AG04450 (cell line): ENCODE measurements at places on chromosomes 6 and 20. TPM values are rescaled to one million over a fixed set of nuclear protein-coding genes. Genes with fewer than 3 reads are reported as not detected.

Gene AFG1L
- 1.9 and 2.3 TPM in 2 replicates for polyA plus RNA-seq

Gene TNFRSF6B
- 2.5 and 5.2 TPM in 2 replicates for polyA plus RNA-seq

DNA sequence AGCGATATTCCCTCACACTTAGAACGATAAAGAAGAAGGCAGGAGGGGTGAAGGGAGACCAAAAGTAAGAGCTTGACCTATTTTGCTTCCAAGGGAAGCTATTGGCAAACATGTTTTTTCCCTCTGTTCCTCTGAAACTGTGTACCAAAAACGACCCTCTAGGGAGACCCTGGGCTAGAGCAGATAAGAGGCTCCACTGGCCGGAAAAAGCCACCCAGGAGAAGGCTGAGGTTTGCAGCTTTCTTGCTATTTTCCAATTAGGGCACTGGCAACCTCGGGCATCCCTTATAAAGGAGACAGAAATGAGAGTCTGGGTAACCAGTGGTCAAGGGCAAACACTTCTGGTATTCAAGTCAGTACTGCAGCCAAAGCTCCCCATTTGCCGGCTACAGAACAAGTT, 168.0 kb downstream of the KIF16B start:
- no peak for DNase-seq

DNA sequence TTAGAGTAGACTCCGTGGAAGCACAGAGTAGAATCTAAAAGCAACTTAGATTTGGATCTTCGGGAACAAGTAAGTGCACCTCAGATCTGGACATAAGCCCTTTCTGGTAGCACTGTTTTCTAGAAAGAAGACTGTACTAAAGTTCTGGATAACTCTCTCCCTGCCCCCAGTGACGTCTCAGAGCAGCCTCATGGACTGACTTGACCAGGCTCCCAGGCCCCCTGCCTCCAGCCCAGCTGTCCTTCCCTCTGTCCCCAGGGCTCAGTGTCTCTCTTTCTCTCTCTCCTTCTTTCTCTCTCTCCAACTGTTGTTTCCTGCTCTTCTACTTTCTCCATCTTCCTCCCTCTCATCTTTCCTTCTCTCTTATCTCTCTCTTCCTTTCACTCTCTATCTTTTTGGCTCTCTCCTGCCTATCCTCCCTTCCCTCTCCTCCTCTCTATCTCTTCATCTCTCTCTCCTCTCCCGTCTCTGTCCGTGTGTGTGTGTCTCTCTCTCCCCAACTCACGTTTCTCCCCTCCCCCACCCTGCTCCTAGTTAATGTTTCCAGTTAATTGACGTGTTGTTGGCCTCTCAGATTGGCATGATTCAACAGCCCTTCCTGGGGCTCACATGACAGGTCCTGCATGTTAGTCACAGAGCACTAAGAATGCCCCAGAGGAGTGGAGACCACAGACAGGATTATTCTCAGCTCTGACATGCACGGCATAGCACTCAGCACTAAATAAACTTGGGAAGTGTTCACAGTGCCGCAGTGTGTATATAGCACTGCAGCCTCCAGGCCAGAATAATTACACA, 180.4 kb upstream of the FOXQ1 start:
- DNase-seq: peak; percentile 76

DNA sequence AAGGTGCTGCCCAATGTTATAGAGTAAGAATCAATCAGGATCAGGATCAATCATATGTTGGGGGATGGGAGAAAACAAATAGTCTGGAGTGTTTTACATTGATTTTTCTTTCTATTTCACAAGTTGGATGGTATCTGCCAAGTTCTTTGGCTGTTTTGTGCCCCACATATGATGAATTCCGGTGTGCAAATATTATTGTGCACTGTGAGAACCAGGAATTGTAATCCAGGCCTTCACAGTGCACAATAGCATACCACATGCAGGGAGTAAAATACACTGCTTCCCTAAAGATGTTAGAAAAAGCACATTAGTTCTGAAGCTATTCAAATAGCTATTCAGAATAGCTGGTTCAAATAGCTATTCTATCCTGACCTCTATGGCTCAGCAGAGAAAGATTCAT, 133.7 kb downstream of the LCA5 start:
- no peak for DNase-seq

DNA sequence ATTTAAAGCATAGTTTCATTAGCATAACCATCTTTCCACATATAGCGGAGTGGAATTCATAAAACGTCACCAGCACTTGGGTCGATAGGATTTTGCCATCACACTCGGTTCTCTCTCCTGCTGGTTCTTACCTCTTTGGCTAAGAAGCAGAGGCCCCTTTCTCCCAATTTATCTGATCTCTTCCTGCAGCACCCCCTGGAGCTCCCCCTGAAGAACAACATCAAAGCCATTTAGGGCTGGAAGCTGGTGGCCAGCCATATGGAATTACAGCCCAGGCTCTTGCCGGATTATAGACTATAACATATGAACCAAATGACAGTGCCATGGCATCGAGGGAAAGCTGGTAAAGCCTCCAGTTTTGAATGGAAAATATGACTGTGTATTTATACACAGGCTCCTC, 6.4 kb upstream of the KIF6 start:
- no peak for DNase-seq

DNA sequence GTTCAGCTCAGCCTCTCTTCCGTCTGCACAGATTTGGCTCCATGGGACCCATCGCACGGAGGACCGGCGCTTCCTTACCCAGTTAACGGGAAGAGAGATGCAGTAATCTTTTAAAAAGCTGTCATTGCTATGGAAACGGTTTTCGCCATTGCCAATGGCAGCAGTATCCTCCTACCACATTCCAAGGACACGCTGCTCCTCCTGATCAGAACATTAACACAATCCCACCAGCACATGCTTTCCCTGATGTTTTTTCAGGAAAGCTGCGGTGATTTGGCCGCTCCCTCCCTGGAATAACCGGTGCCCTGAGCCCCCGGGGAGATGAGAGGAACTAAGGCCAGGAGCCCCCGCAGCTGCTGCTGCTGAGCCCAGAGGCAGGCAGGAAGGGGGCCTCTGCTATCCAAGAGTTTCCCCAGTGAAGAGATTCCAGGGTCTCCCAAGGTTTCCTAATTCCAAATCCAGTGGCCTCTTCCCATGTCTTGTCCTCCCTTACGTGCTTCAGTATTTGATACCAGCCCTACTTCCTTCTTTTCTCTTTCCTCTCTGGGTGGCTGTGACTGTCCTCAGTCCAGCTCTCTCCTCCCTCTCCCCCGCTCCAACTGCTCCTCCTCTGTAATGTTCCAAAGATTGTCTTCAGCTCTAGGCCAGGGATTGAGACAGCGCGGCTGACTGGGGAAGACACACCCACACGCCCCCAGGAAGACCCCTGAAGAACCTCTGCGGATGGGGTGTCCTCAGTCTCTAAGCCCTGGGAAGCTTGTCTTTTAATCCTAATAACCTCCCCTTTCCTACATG, 2.6 kb downstream of the BNIP5 start:
- DNase-seq: no peak

- no peak for DNase-seq
Observed at GRCh38 chr6:112100561-112100960, 13.2 kb downstream of the FAM229B start.

GRCh38 chr20:36883977-36884535, 8.1 kb downstream of the TLDC2 start:
- DNase-seq: no peak

DNA sequence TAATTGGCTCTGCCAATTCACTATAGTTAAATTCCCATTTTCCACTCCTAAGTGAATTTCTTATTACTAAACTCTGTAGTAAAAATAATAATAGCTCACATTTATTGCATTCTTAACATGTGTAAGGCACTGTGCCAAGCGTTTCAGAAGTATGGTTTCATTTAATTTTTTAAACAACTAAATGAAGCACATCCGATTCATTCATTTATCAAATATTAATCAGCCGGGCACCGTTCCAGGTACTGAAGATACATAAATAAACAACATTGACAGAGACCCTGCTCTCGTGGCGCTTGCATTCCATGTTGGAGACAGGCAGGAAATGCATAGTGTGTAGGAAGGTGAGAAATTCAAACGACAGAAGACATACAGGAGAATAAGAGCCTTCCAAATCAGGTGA, 423.2 kb upstream of the JARID2 start:
- peak; percentile 10 for DNase-seq

GRCh38 chr6:152068622-152069261, 261.3 kb downstream of the ESR1 start:
- DNase-seq: no peak

DNA sequence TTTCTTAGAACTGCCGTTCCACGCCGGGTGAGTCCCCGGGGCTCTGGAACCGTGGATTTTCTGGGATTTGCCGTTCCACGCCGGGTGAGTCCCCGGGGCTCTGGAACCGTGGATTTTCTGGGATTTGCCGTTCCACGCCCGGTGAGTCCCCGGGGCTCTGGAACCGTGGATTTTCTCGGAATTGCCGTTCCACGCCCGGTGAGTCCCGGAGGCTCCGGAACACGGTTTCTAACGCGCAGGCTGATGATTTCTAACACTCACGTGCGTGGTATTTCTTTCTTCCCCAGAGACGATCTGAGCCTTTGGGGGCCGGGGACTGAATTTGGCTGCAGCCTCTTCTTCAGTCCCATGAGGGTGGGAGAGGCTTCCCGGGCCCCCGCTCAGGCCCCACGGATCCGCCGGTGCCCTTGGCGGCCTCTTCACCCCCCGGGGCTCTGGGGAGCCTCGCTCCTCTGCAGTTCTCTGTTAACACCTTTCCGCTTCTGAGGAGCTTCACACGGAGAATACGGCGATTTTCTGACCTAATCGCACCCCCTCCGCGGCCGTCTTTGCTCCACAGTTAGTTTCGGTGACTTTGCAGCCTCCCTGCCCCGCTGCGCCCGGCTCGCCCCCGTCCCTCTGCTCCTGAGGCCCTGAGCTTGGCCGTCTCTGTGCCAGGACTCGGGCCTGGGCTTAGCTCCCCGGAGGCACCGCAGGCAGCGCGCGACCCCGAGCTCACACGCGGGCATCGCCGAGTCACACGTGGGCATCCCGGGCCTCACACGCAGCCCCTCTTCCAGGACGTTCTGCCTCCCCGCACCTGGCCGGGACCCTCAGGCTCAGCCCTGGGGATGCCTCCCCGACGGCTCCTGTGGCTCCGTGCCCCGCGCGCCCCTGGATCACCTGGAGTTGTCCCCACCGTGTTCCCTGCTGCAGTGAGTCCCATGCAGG, 7.2 kb upstream of the KIF25 start:
- no peak for DNase-seq

DNA sequence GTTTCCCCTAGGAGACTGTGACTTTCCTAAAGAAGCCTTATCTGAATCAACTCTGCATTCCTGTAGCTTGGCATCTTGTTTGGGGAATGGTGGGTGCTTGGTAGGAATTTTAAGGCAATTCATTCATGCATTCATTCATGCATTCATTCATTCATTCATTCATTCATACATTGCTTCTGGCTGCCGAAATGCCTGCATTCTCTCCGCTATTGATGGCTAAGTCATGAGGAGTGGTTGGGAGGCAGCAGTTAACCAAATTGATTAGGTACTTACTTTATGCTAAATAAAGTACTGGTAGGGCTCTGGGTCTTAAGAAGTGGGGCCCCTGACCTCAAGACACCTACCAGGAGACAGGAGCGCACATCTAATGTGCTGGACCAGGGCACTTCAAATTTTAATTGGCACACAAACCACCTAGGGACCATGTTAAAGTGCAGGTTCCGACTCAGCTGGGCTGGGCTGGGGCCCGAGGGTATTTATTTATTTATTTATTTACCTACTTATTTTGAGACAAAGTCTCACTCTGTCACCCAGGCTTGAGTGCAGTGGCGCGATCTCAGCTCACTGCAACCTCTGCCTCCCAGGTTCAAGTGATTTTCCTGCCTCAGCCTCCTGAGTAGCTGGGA, 127.6 kb downstream of the ANKRD60 start:
- no peak for DNase-seq
